CD4-positive, alpha-beta T cell treated with Interferon alpha-2 for 1 hour (primary cell): ENCODE measurements at places on chromosomes 13 and 19.

DNA sequence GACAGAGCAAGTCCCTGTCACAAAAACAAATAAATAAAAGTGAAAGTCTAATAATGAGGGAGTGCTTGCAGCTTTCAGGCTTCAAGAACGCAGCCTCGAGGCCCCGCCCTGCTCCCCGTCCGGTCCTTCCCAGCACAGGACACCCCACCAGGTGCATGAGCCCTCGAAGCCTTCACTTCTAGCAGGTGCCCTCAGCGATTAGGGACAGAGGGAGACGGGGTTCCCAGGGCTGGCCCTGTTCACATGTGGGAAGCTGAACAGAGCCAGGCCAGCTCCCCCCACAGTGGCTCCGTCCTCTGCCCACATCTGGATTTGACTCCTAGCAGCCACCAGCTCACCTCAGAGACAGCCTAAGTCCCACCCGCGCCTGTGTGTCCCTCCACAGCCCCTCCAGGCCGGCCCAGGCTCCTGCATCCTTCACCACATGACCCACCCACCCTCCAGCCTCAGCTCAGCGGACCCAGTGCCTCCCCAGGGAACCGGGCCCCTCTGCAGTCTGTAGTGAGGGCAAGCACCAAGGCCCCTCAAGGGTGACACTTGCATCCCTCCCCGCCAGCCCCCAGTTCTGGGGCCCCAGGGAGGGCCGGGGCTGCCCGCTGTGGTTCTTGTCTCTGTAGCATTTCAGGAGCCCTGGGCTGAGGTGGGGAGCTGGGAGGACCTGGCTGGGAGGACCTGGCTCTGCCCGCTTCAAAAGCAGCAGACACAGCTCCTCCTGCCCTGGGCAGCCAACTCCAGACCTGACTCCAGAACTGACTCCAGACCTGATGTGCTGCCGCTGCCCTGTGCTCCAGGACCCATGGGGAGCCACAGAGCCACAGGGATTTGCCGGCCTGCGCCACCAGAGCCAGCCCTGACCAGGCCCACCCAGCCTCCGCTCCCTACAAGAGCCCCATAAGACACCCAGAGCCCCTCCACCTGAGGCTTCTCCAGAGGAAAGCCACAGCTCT lies 27.2 kb downstream of the GPX4 start:
- DNase-seq, result peak; percentile 82

DNA sequence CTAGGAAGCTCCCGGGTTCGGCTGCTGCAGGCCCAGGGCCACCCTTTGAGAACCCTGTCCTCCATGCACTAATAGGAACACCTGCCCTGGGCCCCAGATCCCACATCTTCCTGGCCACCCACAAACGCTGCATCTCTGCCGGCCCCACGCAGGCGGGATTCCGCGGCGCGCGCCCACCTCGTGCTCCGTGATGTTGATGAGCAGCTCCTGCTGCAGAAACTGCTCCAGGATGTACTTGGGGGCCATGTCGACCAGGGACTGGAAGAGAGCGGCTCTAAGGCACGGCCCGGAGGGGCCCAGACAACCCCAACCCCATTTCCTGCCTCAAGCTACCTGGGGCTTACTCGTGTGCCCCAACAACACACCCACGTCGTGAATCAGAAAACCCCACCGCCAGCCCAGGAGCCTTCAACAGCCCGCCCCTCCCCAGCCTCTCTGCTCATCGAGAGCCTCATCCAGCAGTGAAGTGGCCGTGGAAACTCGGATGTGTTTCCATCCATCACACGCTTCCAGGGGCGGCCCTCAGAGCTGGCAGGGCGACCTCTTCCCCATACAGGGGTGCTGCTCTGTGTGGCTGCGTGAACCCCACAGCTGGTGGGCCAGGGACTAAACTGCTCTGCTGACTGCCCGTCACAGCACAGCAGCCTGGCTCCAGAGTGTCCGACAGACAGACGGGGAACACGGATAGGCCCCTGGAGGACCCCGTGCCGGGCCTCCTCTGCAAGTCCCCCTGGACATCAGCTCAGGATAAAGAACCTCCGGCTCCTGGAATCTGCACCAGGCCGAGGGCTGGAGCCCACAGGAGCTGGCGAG lies 4.2 kb downstream of the POLR2E start:
- no peak for DNase-seq

- DNase-seq, result no peak
Measured at GRCh38 chr13:94880463-94880862, 168.1 kb upstream of the SOX21 start.

DNA sequence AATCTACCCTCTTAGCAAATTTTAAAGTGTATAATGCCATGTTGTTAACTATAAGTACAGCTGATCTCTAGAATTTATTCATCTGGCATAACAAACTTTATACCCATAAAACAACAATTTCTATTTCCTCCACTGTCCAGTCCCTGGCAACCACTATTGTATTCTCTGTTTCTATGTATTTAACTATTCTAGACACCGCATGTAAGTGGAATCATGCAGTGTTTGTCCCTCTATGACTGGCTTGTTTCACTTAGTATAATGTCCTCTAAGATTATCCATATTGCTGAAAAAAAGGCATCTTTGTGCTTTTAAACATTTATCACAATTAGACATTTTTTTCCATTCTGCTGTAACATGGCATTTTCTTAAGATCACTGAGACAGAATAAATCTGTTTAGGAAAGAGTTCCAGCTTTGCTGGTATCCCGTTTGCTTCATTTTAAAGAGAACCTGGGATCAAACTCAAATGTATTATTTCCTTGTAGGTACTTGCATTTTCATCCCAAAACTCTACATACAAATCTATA lies 1191.0 kb downstream of the SLITRK5 start:
- no peak for DNase-seq

DNA sequence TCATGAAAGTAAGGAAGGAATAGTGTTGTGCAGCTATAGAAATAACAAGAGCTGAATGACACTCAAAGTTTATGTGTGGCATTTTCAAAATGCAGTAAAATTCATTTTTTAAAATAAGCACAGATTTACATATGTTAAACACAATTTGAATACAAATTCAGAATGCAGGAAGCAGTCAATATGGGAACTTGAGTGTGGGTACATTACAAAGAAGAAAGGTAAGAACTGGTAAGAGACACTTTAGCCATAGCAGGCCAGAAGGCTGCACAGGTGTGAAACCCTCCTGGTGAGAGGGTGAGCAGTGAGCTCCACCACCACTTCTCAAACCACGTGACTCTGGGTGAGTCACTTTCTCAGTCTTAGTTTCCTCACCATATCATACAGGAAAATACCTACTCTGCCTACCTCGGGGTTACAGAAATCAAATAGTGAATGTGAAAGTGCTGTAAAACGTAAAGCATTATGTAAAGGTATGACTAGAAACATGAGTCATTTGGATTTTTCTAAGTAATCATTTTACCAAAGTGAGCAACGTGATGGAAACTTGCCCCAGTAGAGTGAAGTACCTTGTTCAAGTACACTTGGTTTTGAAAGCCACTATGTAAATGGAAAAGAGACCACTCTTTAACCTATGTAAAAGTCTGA lies 40.5 kb downstream of the USP12 start:
- DNase-seq, result peak; percentile 53

GRCh38 chr13:27775943-27776342 lies 16.3 kb upstream of the GSX1 start:
- no peak for DNase-seq

DNA sequence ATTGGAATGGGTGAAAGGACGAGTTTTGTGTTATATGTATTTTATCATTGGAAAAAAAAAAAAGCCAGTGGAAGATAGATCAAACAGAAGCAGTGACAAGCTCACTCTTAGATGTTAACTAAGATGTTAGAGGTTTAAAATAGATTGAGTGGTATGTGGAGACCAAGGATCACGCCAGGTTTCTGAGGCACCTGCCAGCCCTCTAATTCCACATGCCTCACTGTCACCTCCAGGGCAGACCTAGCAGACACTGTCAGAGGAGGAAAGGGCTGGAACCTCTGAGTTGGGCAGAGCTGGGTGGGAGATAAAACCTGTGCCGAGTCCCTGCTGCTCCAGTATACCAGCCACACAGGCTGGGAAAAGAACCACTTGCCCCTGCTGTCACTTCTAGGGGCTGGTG lies 57.5 kb upstream of the SIAH3 start:
- DNase-seq, result no peak

- peak; percentile 14 for DNase-seq
Measured at GRCh38 chr13:79679334-79679733, 198.4 kb downstream of the NDFIP2 start.

DNA sequence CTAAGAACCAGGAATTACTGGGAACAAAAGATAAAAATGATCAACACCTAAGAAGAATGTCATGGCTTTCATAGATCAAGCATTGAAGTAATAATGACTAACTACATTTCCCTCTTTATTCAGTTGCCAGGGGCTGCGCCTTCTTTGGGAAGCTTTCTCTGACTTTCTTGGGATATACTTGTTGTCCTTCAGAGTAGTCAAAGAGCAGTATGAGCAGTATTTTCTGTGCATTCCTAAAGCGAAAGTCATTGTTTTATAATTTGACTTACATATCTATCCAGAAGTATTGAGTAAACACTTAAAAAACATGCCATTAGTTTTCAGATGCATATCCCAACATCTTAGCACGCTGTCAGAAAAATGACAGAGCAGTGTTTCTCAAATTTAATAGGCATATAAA lies 2412.4 kb downstream of the PCDH9 start:
- DNase-seq, result no peak

GRCh38 chr13:32960626-32961025 lies 55.6 kb upstream of the KL start:
- DNase-seq, result no peak

DNA sequence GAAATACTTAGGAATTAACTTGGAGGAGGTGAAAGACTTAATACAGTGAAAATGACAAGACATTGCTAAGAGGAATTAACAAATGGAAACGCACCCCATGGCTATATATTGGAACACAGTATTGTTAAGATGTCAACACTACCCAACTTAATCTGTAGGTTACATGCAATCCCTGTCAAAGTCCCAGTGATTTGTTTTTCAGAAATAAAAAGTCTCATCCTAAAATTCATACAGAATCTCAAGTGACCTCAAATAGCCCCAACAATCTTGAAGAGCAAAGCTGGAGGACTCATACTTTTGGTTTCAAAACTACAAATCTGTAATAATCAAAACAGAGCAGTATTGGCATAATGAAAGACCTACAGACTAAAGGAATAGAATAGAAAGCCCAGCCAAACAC lies 13.2 kb downstream of the ATP4B start:
- no peak for DNase-seq

- no peak for DNase-seq
Measured at GRCh38 chr13:51823863-51824262, 19.9 kb upstream of the DHRS12 start.

GRCh38 chr19:28494461-28494860 lies 718.5 kb downstream of the UQCRFS1 start:
- DNase-seq, result no peak

GRCh38 chr19:34982275-34982674 lies 17.8 kb upstream of the GRAMD1A start:
- DNase-seq, result no peak

DNA sequence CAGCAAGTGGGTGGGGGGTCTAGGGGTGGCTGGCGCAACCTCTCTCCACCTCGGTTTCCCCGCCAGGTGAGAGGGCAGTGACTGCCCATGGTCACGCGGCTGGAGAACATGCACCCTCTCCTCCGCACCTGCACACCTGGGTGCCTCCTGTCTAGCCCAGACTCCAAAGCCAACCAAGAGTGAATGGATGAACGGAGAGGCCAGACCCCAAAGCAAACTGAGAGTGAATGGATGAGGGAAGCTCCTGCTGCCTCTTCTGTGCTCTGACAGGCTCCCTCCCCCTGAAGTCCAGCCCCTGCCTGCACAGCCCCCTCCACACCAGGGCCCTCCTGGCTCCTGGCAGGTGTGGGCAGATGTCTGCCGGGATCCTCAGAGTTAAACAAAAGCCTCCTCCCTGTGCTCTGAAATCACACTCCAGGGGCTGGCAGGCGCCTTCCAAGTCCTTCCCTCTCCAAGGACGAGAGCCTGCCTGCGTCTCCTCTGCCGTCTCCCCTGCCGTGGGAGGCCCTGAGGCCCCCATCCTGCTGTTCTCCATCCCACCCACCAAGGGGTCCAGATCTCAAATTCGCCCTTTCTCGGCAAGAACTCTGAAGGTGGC lies 2.2 kb downstream of the SBNO2 start:
- no peak for DNase-seq

DNA sequence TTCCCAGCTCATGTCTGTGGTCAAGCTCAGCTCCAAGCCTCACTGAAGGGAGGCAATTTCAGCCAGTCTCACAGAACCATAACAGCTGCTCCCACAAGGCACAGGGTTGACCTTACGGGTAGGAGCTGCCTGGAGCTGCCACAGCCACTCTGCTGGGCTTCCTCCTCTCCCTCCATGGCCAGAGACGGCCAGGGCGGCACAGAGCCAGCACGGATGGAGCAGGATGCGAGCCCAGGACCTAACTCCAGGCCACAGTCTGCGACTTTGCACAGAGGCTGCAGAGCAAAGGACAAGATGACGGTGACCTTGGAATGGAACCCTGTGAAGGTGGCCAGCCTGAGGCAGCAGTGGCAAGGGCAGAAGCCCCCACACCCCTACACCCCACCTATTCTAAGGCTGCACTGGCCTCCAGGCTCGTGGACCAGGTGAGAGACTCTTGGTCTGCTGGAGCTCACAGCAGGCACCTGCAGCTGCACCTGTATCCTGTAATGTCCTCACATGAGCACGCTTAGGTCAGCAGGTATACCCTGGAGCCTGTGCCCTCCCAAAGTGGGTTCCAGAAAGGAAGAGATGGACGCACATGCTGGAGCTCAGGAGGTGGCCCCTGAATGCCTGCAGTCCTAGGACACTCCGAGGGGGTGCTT lies 29.6 kb downstream of the ADPRHL1 start:
- DNase-seq, result no peak

DNA sequence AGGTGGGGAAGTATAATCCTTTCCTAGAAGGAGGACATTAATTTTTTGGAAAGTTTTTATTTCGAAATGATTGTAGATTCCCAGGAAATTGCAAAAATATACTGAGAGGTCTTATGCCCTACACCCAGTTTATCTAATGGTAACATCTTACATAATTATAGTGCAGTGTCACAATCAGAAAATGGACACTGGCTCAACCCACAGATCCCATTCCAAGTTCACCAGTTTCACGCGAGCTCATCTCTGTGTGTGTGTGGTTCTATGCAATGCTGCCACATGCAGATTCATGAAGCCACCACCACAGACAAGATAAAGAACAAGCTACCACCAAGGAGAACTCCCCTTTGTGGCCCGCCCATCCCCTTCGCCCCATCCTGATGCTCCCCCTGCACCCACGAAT lies 24.4 kb downstream of the IL17D start:
- no peak for DNase-seq

DNA sequence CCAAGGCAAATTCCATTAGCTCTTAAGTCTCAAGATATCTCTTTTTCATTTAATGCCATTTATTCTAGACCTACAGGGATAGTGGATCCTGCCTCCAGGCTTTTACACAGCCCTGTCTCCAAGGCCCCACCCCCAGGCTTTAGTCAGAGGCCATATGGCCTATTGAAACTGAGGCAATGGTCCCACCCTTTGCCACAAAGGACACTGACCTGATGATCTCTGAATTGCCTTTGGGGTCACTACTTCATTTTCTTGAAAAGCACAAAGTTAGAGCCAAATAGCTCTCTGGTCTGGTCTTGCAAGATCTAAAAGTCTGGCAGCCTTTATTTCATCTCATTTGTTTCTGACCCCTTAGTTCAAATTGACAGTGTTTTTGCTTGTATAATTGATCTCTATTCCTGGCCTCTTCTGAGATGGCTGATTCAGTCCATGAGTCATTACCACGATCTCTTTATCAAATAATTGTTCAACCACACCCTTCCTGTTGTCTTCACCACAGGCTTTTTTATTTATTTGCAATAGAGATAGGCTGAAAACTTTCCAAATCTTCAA lies 209.8 kb downstream of the FGF14 start:
- no peak for DNase-seq

- DNase-seq, result no peak
Measured at GRCh38 chr13:23766939-23767338, 122.3 kb downstream of the MIPEP start.
